ENCODE measurements at places on chromosomes 1 and 21.

- no peak for DNase-seq
These were observed 35.6 kb upstream of the RNPC3 start for GRCh38 chr1:103489935-103490334.

GRCh38 chr1:24111996-24112779, at the start of gene MYOM3:
MYOM3 (minus strand) TSS chr1:24112135; CDS start chr1:24108636, 3,499 bp downstream.
- DNase-seq, result no peak

GRCh38 chr21:38716942-38717341, 88.8 kb upstream of the ETS2 start:
- DNase-seq, result no peak

GRCh38 chr21:37093977-37094376, 20.9 kb downstream of the TTC3 start:
- DNase-seq, result no peak

GRCh38 chr1:179883040-179883744, 1.1 kb downstream of the TOR1AIP1 start:
- DNase-seq, result no peak

DNA sequence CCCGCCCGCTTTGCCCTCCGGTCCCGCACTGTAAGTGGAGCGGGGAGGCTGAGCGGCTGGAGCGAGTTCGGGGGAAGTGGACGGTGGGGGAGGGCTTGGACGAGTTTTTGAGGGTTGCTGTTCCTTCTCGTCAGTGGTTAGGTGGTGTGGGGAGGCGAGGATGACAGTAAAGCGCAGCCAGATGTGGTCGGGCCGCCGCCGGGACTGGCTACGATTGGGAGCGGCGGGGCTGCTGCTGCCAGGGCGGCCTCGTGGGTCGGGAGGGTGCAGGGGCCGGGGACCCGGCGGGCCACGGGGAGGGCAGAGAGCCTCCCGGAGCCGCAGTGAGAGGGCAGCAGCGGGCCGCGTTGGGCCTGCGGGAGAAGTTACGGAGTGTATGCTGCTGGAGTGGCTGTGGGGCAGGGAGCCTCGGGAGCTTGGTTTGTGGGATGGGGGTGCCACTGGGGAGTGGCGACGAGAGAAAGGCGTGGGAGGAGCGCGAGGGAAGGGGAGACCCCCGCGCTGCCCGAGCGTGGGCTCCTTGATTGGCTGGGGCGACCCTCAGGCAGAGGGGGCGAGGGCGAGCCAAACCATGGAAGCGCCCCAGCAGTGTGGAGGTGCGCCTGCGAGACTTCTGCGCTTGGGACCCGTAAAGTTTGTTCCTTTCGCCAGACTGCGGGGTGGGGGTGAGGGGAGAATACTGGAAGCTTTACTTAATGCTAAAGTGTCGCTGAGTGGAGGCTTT, 2.1 kb downstream of the ADGRL2 start:
- DNase-seq, result no peak

- DNase-seq, result no peak
These were observed 6.1 kb upstream of the C4BPA start for GRCh38 chr1:207097871-207098324.

GRCh38 chr1:170200621-170201397, 55.0 kb downstream of the NTMT2 start:
- no peak for DNase-seq

- DNase-seq, result no peak
These were observed 227.2 kb downstream of the SLC45A1 start for GRCh38 chr1:8545078-8545477.

GRCh38 chr1:16326833-16327404, 25.4 kb downstream of the FBXO42 start:
- DNase-seq, result no peak

Data from C1 segment of cervical spinal cord (tissue), 14 donors.